ENCODE measurements at places on chromosomes 1 and 21.

DNA sequence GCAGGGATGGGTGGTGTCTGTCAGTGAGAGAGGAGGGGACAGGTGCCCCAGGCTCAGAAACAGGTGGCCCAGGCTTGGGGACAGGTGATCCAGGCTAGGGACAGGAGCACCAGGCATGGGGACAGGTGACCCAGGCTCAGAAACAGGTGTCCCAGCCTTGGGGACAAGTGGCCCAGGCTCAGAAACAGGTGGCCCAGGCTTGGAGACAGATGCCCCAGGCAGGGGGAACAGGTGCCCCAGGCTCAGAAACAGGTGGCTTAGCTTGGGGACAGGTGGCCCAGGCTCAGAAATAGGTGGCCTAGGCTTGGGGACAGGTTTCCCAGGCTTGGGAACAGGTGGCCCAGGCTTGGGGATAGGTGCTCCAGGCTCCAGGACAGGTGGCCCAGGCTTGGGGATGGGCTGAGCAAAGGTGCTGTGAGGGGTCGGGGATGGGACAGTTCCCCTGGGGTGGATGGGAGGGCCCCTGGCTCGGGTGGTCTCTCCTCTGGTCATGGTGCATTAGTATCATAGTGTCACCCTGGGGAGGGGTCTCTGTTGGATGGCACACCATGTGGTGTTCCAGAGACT lies 87.7 kb upstream of the C1orf174 start:
- DNase-seq: no peak

- DNase-seq: peak; percentile 40
Observed at GRCh38 chr1:45409276-45409675, 69.0 kb upstream of the MUTYH start.

GRCh38 chr21:38243732-38244406 lies 12.9 kb upstream of the KCNJ15 start:
- DNase-seq: no peak

DNA sequence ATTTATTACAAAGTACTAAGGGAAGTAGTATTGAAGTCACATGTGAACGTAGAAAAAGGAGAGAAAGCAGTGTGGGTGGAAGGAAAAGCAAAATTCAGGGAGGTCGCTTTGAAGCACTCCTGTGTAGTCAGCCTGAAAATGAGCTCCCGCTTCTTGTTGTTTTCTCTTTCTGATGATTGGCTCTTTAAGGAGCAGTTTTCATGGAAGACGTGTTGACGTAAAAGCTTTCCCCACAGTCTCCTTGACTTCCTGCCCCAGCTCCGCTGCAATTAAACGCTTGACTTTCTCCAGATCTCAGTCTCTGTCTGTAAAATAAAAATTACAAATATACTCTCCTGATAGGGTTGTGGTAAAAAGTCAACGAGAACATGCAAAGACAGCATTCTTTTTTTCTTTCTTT lies 661.5 kb upstream of the ZP4 start:
- no peak for DNase-seq

DNA sequence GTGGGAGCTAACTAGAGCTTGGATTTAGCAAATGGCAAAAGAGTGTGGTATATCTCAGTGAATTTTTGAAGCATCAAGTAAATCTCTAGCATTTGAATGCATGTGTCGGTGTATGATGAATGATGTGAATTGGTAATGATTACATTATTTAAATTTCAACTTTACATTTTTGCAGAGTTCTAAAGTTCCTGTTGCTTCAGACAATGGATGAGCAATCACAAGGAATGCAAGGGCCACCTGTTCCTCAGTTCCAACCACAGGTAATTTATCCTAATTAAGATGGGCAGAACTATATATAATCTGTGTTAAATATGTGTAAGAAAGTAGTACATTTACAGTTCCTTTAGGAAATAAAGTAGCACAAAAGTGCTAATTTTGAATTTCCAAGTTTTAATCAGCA lies 75.6 kb downstream of the NEK7 start:
- DNase-seq: no peak

- no peak for DNase-seq
Observed at GRCh38 chr1:228445490-228445842, 28.8 kb upstream of the TRIM17 start.

GRCh38 chr1:54609301-54609921 lies 13.9 kb downstream of the FAM151A start:
- DNase-seq: no peak

DNA sequence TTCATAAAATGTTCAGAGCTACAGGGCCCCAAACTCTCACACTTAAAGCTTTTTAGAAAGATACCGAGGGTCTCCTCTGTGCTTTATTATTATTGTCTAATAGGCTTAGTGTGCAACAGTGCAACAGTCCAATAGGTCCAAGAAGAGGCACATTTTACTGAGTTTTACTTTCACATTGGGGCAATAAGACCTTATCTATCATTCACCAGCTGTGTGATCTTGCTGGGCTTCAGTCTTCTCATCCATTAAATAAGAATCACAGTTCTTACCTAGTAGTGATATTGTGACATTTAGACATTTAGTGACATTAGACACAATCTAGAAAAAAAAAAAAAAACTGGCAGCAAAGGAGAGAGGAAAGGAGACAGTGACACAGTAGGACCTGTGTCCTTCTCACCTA lies 175.8 kb upstream of the NFIA start:
- DNase-seq: peak; percentile 67

DNA sequence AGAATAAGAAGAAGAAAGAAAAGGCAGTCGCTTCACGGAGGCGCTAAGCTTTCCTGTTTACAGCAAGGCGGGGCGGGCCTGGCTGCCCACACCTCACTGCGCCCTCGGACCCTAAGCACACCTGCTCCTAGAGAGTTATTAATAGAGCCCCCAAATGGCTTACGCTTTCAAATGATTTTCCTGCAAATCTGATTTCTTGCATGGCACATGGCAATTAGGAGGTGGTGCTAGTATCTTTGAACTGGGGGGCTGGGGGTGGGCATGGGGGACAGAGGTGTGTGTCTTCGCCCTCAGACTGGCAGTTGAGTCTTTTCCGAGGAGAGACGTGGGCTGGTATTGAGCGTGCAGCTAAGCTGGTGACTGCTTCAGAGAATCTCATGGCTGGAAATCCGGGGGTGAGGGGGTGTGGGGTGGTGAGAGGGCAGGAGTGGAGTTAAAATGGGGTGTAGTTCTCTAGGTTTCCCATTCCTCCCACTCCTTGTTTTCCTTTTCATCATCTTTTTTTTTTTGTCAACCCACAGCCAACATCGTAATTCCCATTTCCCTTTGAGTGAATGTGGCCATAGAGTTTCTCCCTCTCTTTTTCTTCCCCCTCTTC lies 1.3 kb downstream of the S1PR1 start:
- no peak for DNase-seq

- no peak for DNase-seq
Observed at GRCh38 chr1:118049981-118050380, 120.4 kb downstream of the WDR3 start.

- peak; percentile 70 for DNase-seq
Observed at GRCh38 chr1:156502894-156503697, 2.5 kb upstream of the MEF2D start.

GRCh38 chr1:101088431-101088830 lies 62.8 kb upstream of the DPH5 start:
- DNase-seq: no peak

DNA sequence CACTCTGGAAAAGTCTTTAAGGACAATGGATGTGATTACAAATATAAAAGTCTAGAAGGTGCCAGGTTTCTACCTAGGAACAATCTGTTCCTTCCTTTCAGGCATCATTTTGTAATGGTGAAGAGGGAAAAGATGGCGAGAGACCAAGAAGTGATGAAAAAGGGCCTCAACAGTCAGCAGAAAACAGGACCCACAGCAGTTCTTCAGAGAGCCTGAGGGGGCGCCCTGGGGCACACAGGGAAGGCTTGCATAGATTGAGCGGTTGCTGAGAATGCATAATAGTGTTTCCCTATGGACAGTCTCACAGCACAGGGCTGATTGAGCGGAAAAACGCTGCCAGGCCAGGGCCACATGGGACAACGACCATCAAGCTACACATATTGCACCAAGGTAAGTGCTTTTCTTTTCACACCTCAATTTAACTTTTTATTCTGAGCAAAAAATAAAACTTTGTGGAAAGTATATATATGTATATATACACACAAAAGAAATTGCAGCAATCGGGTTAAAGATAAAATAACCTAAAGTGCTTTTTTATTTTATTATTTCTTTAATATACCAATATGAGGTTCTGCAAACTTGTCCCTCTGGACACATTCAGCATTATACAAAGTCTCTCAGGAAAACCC lies 3.1 kb upstream of the YRDC start:
- peak; percentile 92 for DNase-seq

- DNase-seq: no peak
Observed at GRCh38 chr1:17056551-17056950, 2.7 kb upstream of the SDHB start.

GRCh38 chr21:43925609-43926008 lies 60.6 kb downstream of the AGPAT3 start:
- no peak for DNase-seq

GRCh38 chr1:10613861-10614260 lies 139.1 kb downstream of the PEX14 start:
- DNase-seq: no peak

DNA sequence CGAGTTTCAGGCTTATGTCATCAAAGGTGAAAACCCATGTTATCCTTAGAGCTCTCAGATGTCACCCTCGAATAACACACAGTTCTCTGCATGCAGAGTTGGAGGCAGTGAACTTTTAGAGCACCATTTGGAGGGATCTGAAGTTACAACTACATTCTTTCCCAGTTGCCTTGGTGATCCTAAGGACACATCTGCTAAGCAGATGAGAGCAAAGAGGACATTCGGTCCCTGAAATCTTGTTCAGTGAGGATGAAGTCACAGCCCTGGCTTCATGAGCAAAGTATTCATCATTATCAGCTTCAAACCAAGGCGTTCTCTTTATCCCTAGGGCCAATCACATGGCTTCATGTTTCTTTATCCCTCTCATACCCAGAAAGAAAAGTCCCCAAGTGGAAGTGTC lies 23.1 kb upstream of the MCOLN2 start:
- DNase-seq: no peak

DNA sequence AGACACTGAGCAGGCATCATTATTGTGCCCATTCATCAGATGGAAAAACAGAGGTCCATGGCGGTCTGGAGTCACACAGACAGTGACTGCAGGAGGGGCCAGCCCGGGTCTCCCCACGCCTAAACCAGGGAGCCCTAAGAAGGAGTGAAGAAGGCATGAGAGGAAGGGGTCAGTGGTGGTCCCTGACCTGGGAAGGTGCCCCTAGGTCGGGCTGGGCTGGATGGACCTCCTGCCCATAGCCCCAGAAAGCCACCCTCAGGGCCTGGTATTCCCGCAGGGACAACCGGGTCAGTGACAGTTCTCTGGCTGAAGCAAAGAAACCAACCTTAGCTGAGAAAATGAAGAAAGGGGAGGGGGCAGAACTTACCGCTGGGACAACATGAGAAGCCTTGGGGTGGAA lies 163.4 kb upstream of the C1orf174 start:
- DNase-seq: no peak

DNA sequence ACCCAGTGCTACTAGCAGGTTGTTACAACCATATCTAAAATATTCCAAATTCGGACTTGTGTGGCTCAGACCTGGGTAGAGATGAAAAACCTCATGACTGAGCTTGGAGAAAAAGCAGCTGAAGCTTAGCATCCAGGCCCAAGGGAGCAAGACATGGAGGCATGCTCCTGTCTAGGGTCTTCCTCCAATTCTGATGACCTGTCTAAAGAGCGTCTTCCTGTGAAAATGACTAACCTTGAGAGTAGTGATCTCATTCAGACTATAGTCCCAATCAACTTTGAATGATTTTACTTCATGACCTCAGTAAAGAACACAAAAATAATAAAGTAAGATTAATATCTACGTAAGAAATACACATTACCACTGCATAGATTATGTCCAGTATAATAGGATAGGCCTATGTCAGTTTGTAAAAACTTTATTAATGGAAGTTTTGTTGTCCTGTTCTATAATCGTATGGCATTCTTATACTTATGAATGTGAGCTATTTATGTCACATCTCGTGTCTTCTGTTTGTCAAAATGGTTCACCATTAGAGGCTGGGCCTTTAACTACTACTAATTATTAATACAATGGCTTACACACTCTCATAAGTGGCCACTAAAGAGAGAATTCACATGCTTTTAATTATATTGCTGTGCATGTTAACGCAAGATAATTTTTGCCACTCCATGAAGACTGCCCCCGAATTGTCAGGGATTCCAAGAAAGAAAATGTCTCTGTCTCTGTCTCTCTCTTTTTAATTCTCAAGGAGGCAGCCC lies 201.3 kb downstream of the NCAM2 start:
- DNase-seq: no peak

- no peak for DNase-seq
Observed at GRCh38 chr1:14634486-14634885, 36.0 kb downstream of the KAZN start.

- no peak for DNase-seq
Observed at GRCh38 chr1:203072002-203072602, 13.7 kb downstream of the MYOG start.

DNA sequence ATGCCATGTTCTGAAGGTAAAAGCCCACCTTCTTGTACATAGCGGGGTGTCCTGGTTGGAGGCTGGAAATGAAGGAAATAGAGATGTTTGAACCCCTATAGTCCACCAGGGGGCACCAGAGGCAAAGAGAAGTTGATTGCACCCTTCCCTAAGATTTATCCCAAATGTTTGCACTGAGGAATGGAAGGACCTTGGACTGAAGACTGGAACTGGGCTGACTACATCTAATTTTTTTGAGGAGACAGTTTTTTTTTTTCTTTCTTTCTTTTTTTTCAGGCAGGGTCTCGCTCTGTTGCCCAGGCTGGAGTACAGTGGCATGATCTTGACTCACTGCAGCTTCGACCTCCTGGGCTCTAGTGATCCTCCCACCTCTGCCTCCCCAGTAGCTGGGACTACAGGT lies 55.3 kb upstream of the EIF4G3 start:
- peak; percentile 76 for DNase-seq

DNA sequence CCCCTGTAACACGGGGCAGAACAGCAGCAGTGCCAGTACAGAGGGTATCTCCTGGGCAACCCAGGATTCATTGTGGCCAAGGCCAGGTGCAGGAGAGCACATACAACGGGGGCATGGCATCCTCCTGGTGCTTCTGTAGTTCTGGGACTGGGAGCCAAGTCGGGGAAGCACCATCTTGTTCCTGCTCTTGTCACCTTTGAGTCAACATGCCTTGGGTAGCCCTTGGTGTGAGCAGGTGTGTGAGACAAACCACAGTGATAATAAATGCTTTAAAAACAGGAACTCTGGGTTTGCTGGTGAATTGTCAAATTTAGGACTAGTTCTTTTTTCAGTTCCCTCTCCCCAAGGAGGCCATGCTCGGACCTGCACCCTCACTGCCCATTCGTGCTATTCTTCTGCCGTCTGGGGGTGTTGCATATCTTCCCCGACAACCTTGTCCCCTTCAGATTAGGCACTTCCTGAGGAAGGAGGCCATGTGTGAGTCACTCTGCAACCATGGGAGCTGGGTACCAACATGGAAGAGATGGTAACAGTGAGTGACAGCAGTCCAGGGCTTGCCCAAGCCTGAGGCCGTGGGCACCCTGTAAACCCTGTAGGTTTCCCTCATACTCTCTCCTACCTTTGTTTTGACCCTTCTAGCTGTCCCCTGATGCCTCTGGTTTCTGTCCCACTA lies 150.2 kb downstream of the GRIK3 start:
- no peak for DNase-seq

DNA sequence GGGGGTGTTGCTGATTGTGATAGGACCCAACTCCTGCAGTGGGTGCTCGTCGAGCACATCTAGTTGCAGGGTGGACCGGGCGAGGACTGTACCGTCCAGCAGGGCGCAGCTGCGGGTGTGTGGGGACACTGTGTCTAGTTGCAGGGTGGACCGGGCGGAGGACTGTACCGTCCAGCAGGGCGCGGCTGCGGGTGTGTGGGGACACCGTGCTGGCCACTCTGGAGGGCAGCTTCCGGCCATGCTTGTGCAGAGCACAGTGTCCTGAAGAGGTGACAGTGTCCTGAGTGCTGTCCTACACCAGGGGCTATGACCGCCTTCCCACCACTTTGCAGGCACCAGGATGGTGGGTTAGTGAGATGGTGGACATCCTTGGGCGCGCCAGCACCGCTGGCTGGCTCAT lies 4.6 kb upstream of the TRPM2 start:
- DNase-seq: no peak

Measured in hematopoietic multipotent progenitor cell treated with erythropoietin and hydrocortisone succinate and interleukin-3 and kit ligand, for 6 days (in vitro differentiated cells).